ENCODE measurements at places on chromosomes 16 and 17.

- DNase-seq = no peak
Observed at GRCh38 chr16:3179651-3180050, 8.4 kb upstream of the OR1F1 start.

DNA sequence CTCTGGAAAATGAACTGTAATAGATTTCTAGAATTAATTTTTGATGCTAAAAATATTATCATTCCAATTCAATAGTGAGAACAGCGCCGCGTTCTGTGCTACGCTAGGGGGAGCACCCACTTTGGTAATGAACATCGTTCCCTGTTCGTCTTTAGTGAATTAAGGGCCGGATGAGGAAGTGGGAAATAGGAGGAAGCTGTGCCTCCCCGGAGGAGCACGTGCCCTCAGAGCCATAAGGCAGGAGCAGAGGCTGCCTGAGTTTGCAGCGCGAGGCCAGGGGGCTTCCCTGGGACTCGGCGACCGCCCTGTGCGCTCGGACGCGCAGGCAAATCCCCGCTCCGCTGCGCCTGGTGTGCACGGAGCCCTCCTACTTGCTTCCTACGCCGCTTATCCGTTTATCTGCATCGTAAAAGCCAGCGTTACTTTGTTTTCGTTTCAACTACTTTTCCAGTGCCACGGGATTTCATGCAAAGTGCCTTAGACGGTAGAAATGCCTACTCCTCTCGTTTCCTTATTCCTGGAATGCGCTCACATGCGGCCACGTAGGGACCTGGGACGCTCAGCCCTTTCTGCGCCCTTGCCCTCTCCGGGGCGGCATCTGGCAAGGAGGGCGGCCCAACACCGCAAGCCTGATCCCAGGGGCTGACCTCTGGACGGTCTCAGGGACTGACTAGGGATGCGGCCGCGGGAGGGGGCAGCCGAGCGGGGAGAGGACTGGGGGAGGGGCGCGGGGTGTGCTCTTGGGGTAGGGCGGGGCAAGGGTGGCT lies 76.4 kb downstream of the KCNJ12 start:
- no peak for DNase-seq

GRCh38 chr16:81798311-81799137 lies 19.4 kb downstream of the PLCG2 start:
- no peak for DNase-seq

- DNase-seq = no peak
Observed at GRCh38 chr17:30173649-30174048, 57.0 kb downstream of the NSRP1 start.

- DNase-seq = no peak
Observed at GRCh38 chr16:12422233-12422632, 381.5 kb downstream of the CPPED1 start.

- DNase-seq = no peak
Observed at GRCh38 chr17:2796164-2797125, at the start of gene RAP1GAP2. RAP1GAP2 (plus strand) TSS chr17:2796438; CDS start chr17:2796528, 90 bp downstream.

- DNase-seq = no peak
Observed at GRCh38 chr17:77453613-77454241, 313.0 kb downstream of the SEC14L1 start.
